Non-pigmented ciliary epithelial cell (primary cell): ENCODE measurements at places on chromosomes 5 and 9.

- DNase-seq: no peak
Measured at GRCh38 chr5:42950116-42950455, 90.0 kb downstream of the ANXA2R start.

- DNase-seq: no peak
Measured at GRCh38 chr9:19149230-19149629, 21.9 kb upstream of the PLIN2 start.

DNA sequence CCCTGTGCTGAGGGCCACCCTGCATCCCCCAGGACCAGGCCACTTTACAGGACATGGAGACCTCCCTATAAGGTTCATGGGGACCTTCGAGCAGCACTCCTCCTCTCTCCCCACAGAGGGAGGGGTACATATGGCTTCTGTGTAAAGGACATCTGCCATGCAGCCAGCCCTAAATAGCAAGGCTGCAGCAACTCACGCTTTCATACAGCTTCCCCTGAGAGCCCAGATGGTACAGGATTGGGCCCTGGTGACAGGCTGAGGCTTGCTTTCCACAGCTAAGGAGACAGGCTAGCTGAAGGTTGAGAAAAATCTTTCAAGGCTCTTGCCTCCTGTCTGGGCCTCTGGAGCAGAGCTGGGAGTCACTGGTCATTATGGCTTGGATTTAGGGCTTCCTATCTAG is 147.0 kb upstream of the ZNF366 start:
- no peak for DNase-seq

GRCh38 chr9:111603041-111603440 is 3.6 kb upstream of the PTGR1 start:
- no peak for DNase-seq

GRCh38 chr5:159040181-159040580 is 59.5 kb downstream of the EBF1 start:
- DNase-seq: no peak

DNA sequence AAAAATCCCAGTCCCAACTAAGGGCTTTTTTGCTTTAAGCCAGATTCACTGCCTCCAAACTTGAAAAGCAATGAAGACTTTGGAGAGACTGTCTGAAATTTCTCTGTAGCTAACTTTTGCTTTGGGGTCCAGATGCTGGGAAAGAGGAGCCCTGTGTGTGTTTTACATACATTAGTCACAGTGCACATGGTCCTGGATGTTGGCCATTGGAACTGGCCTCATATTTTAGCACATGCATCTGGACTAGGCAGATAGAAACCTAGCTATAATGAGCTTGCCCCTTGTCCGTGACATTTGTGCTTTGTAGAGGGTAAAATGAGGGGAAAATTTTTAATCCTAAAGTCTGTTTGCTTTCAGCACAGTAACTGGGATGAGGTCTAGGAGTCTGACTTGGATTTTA is 421.7 kb downstream of the CDK5RAP2 start:
- DNase-seq: no peak

GRCh38 chr9:113573046-113573958 is 109.8 kb downstream of the RGS3 start:
- no peak for DNase-seq

GRCh38 chr5:43609752-43610151 is 6.8 kb downstream of the NNT start:
- no peak for DNase-seq
